ENCODE measurements at places on chromosomes 7 and 10. TPM values are rescaled to one million over a fixed set of nuclear protein-coding genes. Genes with fewer than 3 reads are reported as not detected.

DNA sequence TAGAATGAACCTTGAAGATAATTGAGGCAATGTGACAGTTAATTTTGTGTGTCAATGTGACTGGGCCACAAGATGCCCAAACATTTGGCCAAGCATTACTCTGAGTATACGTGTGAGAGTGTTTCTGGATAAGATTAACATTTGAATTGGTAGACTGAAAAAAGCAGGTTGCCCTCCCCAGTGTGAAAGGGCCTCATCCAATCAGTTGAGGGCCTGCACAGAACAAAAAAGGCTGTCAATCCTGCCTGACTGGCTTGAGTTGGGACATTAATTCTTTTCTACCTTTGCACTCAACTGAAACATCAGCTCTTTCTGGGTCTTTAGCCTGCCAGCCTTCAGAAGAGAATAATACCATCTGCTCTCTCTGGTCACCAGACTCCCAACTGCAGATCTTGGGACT, 56.6 kb upstream of the PDE1C start:
- H3K27me3 ChIP-seq = no peaks in the 10 kb centered on the region
- no peak overlapping the region for H3K4me3 ChIP-seq
- H3K4me1 ChIP-seq = peaks cover 7% of the 10 kb centered on the region
- no peaks in the 10 kb centered on the region for H3K36me3 ChIP-seq
- peak; percentile 18 for DNase-seq

- H3K36me3 ChIP-seq = no peaks in the 10 kb centered on the region
- H3K4me1 ChIP-seq = no peaks in the 10 kb centered on the region
- no peaks in the 10 kb centered on the region for H3K27me3 ChIP-seq
- DNase-seq = no peak
- H3K4me3 ChIP-seq = no peak overlapping the region
Measured at GRCh38 chr7:20484356-20484755, 131.1 kb upstream of the ABCB5 start.

DNA sequence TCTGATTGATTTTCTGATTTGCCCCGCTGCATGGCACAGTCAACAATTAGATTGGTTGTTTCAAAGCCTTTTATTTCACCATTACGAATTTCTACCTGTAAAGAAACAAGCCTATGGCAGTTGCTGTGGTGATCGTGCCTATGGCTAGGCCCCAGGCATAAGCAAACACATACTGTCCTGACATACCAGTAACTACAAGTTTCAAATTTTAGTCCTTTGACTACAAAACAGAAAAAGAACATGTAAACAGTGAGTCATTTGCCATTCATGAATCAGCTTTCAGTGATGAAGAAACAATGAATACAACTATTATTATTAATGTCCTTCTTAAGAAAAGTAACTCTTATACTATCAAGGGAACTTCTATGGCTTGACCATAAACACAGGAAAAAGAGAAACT, 168.0 kb upstream of the LRRN3 start:
- DNase-seq = no peak
- H3K27me3 ChIP-seq = no peaks in the 10 kb centered on the region
- no peaks in the 10 kb centered on the region for H3K36me3 ChIP-seq
- no peak overlapping the region for H3K27ac ChIP-seq

The MEST gene
- 364 TPM for total RNA-seq

Data from neural progenitor cell (in vitro differentiated cells).